ENCODE measurements at places on chromosomes 2 and 18.

DNA sequence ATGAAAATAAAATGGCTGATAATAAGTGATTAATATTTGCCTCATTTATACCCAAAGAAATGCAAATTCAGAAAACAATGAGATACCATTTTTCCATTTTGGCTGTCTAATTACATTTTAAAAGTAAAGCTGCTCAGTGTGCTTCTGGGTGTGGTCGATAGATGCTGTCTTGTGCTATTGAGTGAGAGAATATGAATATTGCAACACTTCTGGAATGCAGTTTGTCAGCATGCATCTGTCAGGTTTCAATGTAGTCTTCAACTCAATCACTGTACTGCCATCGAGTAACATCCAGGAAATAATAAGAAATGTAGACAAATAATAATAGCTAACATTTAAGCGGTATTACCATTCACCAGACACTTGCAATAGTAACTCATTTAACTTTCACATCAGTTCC is 3.9 kb downstream of the IL18R1 start:
- no peak for DNase-seq

DNA sequence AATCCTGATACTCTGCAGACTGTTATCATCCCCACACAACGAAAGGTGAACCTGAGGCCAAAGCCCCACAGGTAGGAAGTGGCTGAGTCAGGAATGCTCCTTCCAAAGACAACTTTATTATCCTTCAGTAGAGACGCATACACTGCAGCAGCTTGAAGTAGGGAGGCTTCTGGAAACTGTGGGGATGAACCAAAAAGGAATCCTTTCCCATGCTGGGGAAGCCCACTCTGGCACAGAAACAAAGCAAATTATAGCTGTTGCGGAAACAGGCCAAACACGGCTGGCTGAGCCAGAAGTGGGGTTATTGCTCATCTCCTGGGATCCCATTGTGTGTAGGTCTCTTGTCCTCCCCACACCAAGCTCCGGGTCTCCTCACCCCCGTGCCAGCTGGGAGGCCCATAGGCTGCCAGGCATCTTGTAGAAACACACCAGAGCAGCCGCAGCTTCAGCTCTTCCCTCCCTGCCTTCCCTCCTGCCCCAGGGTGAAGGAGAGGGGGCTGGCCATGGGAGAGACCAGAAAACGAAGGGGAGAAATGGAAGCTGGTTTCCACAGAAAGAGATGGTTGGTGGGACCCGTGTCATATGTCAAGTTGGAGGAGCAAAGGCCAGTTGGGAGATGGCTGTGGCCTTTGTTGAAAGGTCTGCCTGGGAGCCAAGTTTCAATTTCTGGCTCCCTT is 176.9 kb upstream of the NABP1 start:
- no peak for DNase-seq

DNA sequence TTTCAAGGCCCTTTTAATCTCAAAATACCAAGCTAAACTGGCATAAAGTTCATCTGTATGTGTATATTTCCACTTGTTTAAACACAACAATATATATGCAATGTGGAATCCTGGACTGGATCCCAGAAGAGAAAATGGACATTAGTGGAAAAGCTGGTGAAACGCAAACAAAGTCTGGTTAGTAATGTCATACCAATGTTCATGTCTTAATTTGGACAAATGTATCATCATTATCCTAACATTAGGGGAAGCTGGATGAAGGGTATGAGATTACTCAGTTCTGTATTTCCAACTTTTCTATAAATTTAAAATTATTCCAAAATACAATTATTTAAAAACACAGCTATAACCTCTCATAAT is 3.8 kb downstream of the SP3 start:
- no peak for DNase-seq

DNA sequence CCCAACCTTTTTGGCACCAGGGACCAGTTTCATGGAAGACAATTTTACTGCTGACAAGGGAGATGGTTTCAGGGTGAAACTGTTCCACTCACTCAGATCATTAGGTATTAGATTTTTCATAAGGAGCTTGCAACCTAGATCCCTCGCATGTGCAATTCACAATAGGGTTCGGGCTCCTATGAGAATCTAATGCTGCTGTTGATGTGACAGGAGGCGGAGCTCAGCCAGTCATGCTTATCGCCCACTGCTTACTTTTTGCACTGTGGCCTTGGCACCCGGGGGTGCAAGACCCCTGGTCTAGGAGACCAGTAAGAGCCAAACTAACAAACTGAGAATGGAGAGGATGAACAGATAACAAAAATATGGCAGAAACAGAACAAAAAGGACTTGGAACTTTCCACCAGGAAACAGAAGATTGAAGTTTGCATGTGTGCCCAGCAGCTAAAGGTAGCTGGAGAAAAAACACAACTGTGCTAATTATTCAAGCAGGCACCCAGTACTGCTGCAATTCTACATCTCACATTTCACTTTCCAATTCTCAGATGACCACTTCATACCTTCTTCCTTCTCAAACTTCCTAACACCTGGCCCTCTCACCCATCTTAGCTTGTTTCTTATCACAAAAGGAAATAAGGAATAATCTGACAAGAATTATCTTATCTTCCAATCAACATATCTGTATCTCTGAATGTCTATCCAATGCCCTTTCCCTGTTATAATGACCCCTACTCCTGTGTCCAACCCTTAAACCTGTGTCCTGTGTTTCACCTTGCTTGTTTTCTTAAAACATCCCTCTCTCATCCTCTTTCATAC is 24.8 kb downstream of the SP3 start:
- DNase-seq = no peak

- DNase-seq = no peak
These were observed 23.9 kb upstream of the SPATA3 start for GRCh38 chr2:230972046-230972445.

DNA sequence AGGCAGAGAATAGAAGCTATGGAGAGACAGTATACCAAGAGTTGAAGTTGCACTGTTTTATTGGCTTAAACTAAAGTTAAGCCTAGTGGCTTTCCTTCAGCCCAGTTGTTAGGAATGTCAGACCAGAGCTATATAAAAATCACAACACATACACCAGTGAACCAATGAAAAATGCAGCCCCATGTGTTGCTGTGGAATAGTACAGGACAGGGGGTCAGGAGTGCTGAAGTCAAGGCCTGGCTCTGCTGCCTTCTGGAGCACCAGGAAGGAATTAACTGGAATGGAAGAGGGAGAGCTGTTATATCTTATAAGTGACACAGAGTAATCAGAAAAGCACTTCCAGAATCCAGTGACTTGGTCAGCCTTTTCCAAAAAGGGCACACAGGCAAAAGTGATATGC is 58.9 kb downstream of the OSR1 start:
- no peak for DNase-seq

DNA sequence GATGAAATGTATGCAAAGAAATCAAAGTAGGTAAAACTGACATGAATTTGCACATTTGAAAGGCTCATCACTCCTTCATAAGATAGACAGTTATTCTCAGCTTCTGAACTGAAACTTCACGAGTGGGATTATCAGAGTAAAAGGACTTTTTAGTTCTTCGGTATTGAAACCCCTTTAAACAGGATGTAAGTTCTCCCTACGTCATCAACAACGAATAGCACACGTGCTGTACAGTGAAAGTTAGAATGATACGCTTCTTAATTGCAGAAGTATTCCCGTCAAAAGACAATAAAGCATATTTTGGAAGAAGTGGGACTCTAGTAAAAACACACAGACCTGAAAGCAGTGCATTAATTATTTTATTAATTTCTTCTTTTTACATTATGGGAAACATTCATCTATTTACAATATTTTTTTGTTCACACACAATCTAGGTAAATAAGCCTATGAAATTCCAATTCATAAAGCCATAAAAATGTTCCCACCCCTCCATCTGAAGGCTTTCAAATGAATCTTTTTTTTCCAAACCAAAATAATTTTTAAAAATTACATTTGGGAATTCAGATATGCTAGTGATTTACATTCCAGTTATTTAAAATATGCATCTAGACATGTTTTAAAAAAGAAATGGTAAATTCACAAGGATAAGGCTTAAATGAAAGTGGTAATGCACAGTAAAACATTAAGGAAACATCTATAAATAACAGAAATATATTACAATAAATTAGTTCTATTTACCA is 45.9 kb downstream of the TGIF1 start:
- DNase-seq = no peak

- DNase-seq = no peak
These were observed 32.3 kb downstream of the SPAST start for GRCh38 chr2:32095671-32096070.

DNA sequence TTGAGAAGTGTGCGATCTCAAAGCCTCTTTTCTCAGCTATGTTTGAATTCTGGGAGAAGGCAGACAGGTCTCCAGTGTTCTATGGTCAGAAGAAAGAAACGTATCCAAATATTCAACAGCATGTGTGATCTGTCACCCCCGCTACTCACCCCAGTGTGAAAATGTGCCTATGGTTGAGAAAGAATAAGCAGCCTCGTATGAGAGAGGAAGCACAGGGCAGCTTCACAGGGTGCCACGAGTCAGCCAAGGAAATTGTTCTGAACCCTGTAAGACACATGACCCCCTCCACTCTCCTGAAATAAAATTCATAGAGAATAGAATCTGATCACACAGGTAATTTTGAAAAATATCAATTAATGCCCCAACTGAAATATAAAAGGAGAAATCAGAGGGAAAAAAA is 8.0 kb upstream of the SF3B1 start:
- DNase-seq = no peak

- no peak for DNase-seq
These were observed 40.0 kb downstream of the GORASP2 start for GRCh38 chr2:170969030-170969429.

DNA sequence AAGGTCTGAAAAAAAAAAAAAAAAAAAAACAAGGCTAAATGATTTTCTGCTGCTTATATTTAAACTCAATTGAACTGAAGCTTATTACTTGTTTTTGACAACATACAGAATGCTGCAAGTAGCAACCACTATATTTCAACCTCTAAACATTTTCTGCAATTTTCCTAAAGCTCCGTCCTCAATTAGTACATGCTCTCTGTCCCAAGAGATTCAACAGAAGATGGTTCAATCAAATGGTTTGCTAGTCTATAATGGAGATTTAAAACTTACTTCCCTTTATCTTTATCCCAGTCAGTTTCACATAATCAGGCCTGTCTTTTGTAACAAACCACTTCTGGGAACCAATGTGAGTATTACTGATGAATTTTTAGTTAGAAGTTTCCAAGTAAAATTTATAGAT is 485.1 kb upstream of the CDH7 start:
- no peak for DNase-seq

- DNase-seq = no peak
These were observed 1389.8 kb upstream of the TMEFF2 start for GRCh38 chr2:193584522-193584938.

DNA sequence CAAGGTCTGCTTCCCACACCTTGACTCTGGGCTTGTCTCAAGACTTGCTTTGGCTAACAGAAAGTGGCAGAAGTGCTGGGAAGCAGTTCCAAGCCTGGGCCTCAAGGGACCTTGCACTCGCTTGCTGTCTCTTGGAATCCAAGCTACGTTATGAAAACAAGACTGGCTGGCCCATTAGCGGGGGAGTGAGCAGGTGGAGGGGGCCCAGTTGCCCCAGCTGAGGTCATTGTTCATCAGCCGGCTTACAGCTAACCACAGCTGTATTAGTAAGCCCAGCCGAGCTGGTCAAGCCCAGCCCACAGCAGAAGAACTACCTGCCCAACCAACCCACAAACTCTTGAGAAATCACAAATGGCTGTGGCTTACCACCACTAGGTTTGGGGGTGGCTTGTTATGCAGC is 63.1 kb downstream of the MARCO start:
- DNase-seq = no peak

- DNase-seq = peak; percentile 26
These were observed 705 bp downstream of the YES1 start for GRCh38 chr18:811182-811891.

DNA sequence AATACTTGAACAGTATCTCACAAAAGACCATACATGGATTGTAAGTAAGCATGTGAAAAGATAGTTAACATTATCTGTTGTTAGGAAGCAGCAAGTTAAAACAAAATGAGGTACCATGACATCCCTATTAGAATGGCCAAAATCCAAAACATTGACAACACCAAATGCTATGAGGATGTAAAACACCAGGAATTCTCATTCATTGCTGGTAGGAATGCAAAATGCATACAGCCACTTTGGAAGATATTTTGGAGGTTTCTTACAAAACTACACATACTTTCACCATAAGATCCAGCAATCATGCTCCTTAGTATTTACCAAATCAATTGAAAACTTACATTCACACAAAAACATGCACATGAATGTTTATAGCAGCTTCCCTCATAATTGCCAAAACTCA is 30.9 kb upstream of the ICOS start:
- no peak for DNase-seq

GRCh38 chr2:68900496-68901198 is 29.4 kb upstream of the BMP10 start:
- DNase-seq = no peak

DNA sequence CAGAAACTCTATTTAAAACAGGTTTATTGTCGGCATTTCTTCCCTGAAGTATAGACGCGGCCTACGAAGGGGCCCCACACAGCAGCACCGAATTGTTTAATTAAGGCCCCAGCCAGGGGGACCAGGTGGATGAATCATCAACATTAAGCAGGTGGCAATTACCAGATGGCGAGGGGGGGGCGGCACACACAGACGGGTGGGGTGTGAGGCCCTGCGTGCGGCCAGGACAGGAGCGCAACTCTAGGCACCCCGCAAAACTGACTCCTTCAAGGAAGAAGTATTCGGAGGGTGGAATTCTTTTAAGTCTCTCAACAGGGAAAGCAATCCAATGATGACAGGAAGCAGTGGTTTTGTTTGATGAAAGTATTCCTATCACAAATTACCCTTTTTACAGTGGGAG is 830.4 kb downstream of the GALR1 start:
- DNase-seq = no peak

GRCh38 chr2:201320701-201321100 is 36.4 kb downstream of the FLACC1 start:
- no peak for DNase-seq

DNA sequence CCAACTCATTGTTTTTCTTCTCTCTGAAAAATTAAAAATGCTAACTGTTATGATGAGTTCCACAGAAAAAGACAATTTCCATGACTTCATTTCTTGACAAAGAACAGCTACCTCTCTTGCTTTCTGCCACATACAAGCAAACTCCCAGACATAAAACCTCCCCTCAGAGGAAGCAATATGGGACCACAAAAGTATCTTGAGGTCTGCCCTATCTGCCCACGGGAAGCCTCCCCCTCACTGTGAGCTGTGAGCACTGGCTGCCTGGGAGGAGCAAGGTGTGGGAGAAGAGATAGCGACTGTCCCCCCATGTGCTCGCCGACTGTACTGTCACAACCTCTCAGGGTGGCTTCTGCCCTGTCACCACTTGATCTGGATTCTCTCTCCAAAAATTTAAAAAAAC is 69.7 kb upstream of the NRP2 start:
- DNase-seq = peak; percentile 75

DNA sequence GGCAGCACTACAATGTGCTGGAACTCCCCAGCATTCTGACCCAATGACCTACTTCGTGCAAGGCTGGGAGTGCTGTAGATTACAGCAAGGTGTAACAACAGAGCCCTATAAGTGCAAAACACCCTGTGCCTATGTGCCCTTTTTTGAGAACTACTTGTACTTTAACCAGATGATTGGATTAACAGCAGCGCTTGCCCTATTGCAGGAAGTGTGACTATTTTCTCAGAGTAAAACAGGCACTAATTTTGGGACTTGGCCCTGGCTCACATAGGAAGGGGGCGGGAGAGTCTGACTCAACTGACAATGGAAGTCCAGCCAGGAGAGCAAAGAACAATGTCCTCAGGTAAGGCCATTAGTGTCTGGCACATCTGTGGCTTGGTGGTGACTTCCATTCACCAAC is 35.6 kb upstream of the RNF125 start:
- no peak for DNase-seq
